ENCODE measurements at places on chromosomes 12 and 14.

DNA sequence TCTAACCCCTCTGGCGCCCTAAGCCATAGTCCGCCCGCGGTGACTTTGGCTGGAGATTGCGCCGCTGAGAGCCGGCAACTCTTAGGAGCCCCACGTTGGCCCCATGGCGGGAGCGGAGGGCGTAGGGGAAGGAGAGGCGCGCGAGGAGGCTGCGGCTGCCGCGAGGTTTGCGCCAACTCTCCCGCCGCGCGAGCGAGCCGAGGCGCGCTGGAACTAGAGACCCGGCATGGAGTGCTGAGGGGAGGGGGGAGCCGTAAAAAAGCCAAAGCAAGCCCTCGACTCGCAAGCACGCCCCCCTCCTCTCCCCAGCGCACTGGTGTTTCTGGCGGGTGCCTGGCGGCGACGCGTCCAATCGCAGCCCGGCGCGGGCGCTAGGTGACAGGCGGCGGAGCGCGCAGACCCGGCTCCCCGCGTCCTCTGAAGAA lies at the start of gene SYT10:
SYT10 (minus strand) TSS at position 233 of the 425 bp plus-strand sequence. CDS start 297 bp downstream, outside the sequence.
- no peak for DNase-seq

DNA sequence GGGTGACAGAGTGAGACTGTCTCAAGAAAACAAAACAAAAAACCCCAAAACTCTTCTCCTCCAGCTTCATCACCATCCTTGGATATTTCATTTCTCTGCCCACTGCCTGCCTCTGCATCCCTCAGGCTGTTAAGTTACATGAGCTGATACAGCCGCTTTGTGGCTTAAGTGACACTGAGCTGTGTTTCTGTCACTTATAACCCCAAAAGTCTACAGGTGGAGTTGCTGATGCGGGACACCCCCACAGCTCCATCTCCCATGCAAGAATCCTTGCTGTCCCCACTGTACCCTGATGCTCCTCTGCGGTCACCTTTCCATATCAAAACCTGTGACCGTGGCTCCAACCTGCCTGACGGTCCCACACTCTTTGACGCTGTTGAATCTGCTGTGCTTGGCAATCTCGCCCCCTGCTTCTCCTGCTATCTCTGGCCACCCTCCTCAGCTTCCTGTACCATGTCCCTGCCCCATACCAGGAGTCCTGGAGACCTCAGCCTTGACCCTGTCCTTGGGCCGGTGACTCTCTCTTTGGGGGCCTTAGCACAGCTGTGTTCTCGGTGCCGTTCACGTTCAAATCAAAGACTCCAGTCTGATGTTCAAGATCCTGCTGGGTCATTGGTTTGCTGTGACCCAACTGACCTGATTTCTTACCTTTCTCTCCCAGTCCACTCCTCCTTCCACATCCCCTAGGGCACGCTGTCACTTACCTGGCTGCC lies 20.3 kb downstream of the HVCN1 start:
- no peak for DNase-seq

GRCh38 chr12:55706568-55707218 lies 1.0 kb downstream of the ITGA7 start:
- DNase-seq, result no peak

GRCh38 chr12:30908722-30909348 lies 17.7 kb upstream of the TSPAN11 start:
- no peak for DNase-seq

DNA sequence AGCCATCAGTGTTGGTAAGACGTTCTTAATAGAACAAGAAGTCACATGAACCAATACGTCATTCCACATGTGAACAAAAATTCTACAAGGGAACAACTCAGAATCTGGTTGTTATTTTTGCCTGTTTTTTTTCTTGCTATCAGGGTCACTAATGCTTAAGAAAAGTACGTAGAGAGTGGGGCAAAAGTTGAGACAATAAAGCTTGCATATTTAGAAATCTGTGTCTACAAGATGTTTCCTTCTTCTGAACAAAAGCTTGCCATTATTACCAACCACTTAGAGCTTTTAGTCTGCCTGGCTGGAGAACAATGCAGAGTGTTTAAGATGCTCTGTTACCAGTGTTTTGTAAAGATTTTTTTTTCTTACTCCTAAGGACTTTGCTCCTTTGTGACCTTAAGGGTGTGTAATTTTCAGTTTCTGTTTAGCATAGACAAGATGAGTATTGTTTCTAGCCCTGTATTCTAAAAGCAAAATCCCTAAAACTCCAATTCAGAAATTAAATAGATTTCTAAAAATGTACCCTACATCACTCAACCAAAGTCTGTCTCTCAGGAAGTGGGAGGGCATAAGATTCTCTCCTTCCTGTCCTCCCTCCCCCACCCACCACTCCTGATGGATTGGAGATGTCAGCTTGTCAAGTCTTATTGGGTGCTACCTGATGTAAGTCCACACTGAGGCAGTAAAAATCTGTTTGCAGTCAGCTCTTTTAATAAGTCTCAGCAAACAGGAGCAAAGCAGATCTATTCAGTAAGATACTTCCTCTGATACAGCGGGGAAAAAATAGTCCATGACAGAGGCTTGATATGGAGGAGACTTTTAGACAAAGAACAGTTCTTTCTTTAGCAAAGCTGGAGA lies 267.6 kb downstream of the GRIN2B start:
- no peak for DNase-seq

DNA sequence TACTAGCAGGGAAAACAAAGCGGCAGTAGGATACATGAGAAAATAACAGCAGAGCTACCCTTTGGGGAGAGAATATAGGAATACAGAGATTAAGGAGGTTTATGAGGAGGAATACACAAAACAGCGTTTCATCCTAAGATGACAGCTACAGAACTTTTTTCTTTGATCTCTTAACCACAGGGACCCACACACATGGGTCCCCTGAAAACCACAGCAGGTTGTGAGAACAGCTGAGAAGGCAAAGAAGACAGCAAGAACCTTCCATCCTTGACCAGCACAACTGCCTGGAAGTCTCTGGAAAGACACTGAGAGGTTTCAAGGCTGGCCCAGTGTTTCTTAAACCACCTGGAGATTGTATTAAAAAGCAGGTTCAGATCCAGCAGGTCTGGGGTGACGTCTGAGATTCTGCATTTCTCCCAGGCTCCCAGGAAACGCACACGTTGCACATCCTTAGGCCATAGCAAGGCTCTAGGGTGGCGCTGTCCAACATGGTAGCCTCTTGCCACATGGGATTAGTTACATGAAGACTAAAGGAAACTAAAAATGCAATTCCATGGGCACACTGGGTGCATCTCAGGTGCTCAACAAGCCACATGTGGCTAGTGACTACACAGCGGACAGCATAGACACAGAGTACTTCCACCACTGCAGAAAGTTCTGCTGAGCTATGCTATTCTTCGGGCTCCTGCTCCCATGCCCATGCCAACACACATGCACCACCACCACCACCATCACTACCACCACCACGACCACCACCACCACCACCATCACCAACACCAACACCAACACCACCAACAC lies 92.3 kb downstream of the FOXN3 start:
- no peak for DNase-seq

- no peak for DNase-seq
These were observed 270.6 kb downstream of the SLC6A15 start for GRCh38 chr12:84641940-84642545.

DNA sequence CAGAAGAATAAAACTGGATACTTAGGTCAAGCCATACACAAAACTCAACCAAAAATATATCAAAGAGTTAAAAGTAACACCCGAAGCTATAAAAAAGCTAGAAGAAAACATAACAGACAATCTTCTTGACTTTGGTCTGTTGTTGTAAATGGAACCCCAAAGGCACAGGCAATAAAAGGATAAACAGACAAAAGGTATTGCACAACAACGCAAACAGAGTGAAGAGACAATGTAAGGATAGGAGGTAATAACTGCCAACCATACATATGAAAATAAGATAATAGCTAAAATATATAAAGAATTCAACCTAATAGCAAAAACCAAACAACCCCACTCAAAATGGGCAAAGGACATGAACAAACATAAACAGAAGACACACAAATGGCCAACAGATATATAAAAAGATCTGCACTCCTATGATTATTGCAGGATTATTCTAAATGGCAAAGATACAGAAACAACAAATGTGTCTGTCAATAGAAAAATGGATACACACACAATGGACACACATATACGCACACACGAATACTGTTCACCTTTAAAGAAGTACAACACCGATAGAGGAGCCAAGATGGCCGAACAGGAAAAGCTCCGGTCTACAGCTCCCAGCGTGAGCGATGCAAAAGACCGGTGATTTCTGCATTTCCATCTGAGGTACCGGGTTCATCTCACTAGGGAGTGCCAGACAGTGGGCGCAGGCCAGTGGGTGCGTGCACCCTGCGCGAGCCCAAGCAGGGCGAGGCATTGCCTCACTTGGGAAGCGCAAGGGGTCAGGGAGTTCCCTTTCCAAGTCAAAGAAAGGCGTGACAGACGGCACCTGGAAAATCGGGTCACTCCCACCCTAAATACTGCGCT lies 1137.1 kb downstream of the FSCB start:
- DNase-seq, result no peak

- no peak for DNase-seq
These were observed at the start of gene CCDC85C for GRCh38 chr14:99603471-99604277. TSS of gene CCDC85C (minus strand) at chr14:99604207. CDS start at chr14:99603959, 248 bp downstream.

Measured in GF-D8 (cell line).